Activated CD8-positive, alpha-beta memory T cell treated with anti-CD3 and anti-CD28 coated beads for 1 hour (primary cell): ENCODE measurements at places on chromosomes 5 and 9.

- no peak for DNase-seq
Measured at GRCh38 chr5:116379306-116379705, 195.3 kb downstream of the SEMA6A start.

GRCh38 chr9:38244971-38245370 is 147.5 kb upstream of the ALDH1B1 start:
- no peak for DNase-seq

DNA sequence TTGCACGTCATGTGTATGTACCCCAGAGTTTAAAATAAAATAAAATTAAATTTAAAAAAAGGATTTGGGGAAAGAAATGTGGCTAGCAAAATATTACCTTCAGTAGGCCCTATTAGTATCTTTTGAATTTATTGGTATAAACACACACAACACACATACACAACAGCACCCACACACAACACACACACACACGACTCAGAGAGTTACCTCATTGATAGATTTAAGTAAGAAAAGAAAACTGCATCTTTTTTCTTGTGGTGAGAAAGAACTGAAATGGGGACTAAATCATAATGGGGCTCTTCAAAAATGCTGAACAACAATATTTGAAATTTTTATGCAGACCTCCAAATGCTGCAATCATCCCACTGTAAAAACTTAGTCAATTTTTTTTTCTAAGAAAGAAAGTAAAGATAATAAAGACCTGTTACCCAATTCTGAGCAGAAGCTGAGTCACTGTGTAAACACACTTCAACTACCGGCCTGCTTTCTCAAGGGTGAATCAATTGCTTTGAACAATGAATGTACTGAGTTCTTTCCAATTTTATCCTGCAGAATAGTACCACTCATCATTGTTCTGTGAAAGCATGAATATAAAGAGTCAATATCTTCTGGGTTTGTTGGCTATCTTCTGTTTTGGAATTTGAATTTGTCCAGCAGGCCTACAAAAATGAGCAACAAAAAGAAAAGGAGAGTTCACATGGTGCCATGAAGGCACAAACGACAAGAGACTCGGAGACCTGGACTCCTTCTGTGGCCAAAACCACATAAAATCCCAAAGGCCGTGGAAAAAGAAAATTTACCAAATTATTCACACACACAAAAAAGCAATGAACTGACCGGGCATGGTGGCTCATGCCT is 57.9 kb upstream of the CCNG1 start:
- DNase-seq: no peak

- DNase-seq: no peak
Measured at GRCh38 chr9:101073122-101073521, 44.6 kb downstream of the PLPPR1 start.

DNA sequence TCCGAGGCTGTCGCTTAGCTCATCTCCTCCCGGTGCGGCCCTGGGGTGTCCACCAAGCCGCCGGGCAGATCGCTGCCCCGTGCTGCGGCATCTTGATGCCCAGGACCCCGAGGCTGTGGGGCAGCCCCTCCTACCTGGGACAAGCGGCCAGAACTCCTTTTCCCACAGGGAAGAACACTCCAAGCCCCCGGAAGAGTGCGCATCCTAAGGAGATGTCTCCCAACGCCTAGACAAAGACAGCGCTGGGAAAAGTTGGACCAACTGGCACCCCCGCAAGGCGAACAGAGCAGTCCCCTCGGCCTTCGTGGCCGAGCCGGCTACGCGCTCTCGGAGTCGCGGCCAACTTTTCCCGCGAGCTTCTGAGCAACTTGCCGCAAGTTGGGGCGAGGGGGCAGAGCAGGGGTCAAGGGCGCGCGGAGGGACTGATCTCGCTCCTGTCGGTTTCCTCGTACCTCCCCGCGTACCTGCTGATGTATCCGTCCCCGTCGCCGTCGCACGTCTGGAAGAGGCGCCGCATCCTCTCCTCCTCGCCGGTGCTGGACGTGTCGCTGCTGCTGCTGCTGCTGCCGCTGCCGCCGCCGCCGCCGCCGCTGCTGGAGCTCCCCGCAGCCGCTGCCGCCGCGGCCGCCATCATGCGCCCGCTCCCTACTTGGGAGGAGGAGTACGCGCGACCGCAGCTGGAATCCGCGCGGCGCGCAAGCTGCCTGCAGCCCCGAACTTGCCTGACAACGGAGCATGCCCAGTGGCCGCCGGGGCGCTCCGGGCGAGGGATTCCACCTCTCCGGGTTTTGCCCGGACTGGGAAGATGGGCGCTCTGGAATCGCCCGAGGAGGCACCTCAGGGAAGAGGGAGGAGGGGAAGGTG is at the start of gene MCC:
TSS of gene MCC (minus strand) at position 673 of the 864 bp plus-strand sequence.
- DNase-seq: peak; percentile 3

- no peak for DNase-seq
Measured at GRCh38 chr5:154885439-154885838, 27.0 kb downstream of the CNOT8 start.

DNA sequence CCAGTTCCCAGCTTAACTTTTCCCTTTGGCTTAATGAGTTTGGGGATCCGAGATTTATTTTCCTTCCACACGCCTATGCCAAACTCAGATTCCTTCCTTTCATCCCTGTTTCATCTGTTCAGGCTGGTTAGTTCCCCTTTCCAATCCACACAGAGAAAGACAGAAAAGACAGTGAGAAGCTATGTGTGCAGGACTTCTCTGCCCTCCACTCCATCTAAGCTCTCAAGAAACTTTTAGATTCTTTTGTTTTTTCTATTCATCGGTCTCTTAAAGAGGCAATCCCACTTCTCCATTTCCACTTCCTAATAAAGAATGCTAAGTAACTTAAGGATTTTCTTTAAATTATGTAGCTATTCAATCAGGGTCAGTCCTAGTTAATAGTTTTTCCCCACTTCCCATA is 11.2 kb downstream of the ITGA1 start:
- DNase-seq: no peak

- no peak for DNase-seq
Measured at GRCh38 chr5:39202597-39203274, 16.6 kb downstream of the FYB1 start.

GRCh38 chr5:110377361-110377760 is 349.1 kb downstream of the TMEM232 start:
- no peak for DNase-seq

DNA sequence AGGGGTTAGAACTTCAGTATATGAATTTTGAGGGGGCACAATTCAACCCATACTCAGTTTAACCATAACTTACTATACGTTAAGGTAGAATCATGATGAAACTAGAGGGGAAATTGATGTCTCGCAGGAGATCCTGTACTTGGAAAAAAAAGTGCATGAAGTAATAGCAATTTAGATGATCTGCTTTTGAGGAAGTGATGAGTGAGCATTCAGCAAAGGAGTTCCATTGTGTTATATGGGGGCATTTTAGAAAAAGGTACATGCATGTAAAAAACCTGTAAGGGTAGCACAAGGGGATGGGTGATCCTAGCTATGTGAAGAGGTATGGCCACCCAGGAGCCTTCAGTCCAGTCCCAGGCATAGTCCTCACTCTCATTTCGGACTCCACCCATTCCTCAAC is 14.8 kb upstream of the TMC1 start:
- DNase-seq: no peak

- DNase-seq: no peak
Measured at GRCh38 chr9:69594180-69594579, 78.0 kb downstream of the APBA1 start.

GRCh38 chr9:95791286-95791685 is 84.2 kb upstream of the ERCC6L2 start:
- DNase-seq: no peak

- no peak for DNase-seq
Measured at GRCh38 chr5:173644673-173645436, 28.4 kb upstream of the BOD1 start.

GRCh38 chr9:82115900-82116299 is 127.3 kb downstream of the SPATA31D1 start:
- no peak for DNase-seq

- DNase-seq: no peak
Measured at GRCh38 chr9:3386753-3387152, 139.0 kb downstream of the RFX3 start.

GRCh38 chr5:107781451-107781850 is 110.7 kb upstream of the EFNA5 start:
- DNase-seq: no peak

DNA sequence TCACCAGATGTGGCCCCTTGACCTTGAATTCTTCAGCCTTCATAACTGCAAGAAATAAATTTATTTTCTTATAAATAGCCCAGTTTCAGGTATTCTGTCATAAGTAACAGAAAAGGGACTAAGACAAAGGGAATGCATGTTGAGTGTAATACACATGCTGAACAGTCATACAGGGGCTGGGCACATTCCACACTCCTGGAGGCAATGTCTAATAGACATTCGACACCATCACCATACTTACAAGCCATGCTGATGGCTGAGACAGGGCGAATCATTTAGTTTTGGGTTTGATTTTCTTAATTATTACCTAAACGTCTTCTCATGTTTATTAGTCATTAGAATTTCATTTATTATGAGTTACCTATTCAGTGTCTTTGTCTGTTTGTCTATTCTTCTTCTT is 68.5 kb downstream of the TENT4A start:
- DNase-seq: no peak

DNA sequence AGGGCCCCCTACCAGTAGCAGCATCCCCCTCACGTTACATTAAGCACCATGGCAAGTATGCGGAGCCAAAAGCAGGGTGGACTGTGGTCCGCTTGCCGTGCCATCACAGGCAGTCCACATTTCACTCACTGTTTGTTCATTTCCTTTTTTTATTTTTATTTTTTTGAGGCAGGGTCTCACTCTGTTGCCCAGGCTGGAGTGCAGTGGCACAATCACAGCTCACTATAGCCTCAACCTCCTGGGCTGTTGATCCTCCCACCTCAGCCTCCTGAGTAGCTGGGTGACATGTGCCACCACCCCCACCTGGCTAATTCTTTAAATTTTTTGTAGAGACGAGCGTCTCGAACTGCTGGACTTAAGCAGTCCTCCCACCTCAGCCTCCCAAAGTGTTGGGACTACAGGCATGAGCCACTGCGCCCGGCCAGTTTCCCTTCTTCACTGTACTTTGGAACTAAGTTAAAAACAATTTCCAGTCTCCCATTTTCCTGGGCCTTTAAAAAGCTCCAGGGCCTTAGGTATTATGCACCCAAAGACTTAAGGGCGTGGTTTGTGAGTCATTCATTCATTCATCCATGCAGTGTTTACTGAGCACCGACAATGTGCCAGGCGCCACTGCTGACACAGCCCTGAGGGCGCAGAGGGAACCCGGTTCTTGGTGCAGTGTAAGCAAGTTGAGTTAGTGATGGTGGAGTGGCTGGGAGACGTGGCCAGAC is 19.9 kb downstream of the PRRX2 start:
- DNase-seq: no peak

GRCh38 chr5:106959387-106959786 is 711.4 kb downstream of the EFNA5 start:
- DNase-seq: no peak

GRCh38 chr9:77163884-77164283 is 13.4 kb upstream of the VPS13A start:
- DNase-seq: no peak

DNA sequence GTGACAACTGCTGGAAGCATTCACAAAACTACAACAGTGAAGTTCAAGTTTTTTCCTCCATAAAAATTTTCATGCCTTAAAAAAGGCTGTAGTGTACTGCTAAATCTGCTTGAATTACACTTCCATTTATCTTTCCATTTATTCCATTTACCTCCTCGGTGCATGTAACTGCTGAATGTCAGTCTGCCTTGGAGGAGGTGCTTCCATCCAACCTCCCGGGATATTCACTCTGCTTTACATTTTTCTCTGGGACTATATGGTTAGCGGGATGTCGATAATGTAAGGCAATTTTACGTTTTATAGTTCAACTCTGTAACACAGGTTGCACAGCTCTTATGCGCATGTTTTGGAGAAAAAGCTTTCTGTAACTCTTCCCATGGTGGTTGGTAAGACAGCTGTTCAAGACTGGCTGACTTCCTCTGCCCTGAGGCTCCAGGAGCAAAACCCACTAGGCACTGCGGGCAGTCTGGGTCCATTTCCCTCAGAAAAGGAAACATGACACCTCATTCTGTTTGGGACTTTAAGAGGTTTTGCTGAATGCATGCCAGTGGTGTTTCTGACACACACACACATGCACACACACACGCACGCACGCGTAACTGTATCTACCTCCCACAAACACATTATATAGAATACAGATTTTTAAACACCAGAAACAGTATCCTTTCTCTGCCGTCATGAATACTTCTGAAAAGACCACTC is 66.1 kb downstream of the SPTLC1 start:
- DNase-seq: no peak

GRCh38 chr5:106873568-106873967 is 797.2 kb downstream of the EFNA5 start:
- no peak for DNase-seq

- no peak for DNase-seq
Measured at GRCh38 chr9:104972242-104972866, 44.4 kb upstream of the ABCA1 start.

DNA sequence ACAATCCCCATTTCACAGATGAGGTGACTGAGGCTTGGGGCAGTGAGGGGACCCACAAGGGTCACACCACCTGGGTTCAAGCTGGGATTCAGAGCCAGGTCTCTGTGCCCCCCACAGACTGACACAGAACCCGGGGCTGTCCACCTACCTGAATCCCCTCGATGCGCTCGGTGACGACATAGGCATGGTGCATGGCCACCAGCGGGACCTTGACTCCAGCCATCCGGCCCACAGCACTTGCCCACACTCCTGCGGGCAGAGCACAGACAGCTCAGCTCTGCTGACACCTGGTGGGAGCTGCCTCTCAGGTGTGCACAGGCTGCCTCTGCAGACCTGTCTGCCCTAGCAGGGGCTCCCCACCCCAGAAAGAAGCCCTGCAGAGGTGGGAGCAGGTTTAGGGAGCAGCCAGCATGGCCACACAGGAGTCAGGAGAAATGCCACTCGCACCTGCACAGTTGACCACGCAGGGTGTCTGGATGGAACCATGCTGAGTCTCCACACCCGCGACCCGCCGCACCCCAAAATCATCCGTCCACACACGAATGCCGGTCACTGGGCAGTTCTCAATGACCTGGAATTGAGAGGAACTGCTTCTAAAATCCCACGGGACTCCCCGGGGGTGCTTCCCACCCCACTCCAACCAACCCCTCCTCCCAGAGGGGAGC is 8.4 kb downstream of the SARDH start:
- DNase-seq: no peak

DNA sequence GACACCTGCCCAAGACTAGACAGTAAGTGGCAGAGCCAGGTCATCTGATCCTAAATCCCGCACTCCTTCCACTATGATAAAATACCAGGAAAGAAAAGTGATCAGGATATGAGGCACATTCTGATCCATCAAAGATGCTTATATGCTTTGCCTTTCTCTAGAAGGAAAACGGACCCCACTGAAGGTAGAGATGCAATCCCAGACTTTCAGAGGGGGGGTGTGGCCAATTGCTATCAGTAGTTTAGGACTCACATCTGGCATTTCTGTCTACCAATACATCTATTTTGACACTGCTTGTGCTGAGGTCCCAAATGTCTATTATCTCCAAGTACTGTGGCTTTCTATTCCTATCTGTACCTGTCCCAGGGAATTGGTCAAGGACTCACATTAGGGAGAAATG is 1.7 kb downstream of the TRIM52 start:
- DNase-seq: no peak

GRCh38 chr5:15238006-15238405 is 262.0 kb upstream of the FBXL7 start:
- no peak for DNase-seq

- no peak for DNase-seq
Measured at GRCh38 chr9:34197756-34198711, 19.2 kb downstream of the UBAP1 start.
